ENCODE measurements at places on chromosomes 6 and 20. TPM values are rescaled to one million over a fixed set of nuclear protein-coding genes. Genes with fewer than 3 reads are reported as not detected.
A peak's percentile ranks its signal among the peaks of the same experiment; 100 is the strongest.

ENPP3 gene
- total RNA-seq: 0.34 TPM

GRCh38 chr6:79117752-79118151 lies 39.7 kb upstream of the PHIP start:
- no peak overlapping the region for H3K4me3 ChIP-seq
- H3K36me3 ChIP-seq: no peaks in the 10 kb centered on the region
- H3K4me1 ChIP-seq: no peaks in the 10 kb centered on the region
- DNase-seq: no peak
- no peak overlapping the region for H3K27ac ChIP-seq

TCF15 gene
- total RNA-seq: not detected

SMIM26 gene
- total RNA-seq: 79.8 TPM

- no peaks in the 10 kb centered on the region for H3K36me3 ChIP-seq
- no peak overlapping the region for H3K4me3 ChIP-seq
- H3K4me1 ChIP-seq: no peaks in the 10 kb centered on the region
- no peak for DNase-seq
- no peaks in the 10 kb centered on the region for H3K27me3 ChIP-seq
- H3K27ac ChIP-seq: no peak overlapping the region
These were observed 198.0 kb upstream of the RAB32 start for GRCh38 chr6:146345598-146345997.

CPXM1 gene
- total RNA-seq: not detected

DNA sequence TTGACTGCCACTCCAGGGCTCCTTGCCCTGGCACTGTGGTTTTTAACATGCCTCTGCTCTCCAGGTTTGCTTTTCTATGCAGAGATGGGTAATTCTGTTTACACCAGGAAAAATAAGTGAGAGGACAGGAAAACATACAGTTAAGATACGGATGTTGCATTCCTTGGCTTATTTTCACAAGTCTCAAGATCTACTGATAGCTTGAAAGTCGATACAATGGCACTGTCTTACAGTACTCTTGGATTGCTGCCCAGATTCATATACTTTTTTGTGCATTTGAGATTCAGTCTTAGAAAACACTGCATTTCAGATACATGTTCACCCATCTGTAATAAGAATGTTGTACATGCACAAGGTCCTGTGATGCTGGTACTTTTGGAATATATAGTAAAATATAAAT lies 159.6 kb upstream of the FLRT3 start:
- H3K27ac ChIP-seq: no peak overlapping the region
- no peaks in the 10 kb centered on the region for H3K4me1 ChIP-seq
- no peak for DNase-seq

PRDM13 gene
- not detected for total RNA-seq

DNA sequence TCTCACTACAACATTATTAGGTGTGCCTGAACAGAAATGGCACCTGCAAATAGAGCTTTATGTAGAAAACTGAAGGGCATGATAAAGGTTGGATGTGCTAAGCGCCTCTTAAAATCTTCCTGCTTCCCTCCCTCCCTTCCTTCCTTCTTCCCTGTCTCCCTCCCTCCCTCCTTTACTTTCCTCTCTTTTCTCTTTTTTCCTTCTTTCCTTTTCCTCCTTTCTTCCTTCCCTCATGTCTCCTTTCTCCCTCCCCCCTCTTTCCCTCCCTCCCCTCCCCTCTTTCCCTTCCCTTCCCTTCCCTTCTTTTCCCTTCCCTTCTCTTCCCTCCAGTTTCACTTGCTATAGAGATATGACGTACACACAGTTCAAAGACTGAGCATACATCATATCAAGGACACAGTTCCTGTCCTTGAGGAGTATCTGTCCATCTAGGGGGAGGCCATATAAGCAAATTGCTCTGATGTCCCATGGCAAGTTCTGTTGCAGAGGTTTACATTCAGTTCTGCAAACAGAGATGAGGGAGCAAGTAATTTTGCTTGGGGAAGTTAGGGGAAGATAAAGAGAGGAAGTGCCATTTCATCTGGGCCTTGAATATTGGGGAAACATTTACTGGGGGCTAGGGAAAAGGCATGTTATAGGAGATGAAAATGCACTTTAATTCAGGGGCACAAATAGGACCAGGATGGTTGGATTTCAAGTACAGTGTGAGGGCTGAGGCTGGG lies 79.0 kb upstream of the EEF1E1 start:
- H3K36me3 ChIP-seq: no peaks in the 10 kb centered on the region
- H3K27ac ChIP-seq: no peak overlapping the region
- no peaks in the 10 kb centered on the region for H3K27me3 ChIP-seq
- no peak overlapping the region for H3K4me3 ChIP-seq
- no peak for DNase-seq
- no peaks in the 10 kb centered on the region for H3K4me1 ChIP-seq

PRPF6 gene
- 51.3 TPM for total RNA-seq

GRCh38 chr6:40937491-40937890 lies 101.5 kb downstream of the UNC5CL start:
- H3K4me3 ChIP-seq: no peak overlapping the region
- H3K36me3 ChIP-seq: no peaks in the 10 kb centered on the region
- no peak overlapping the region for H3K27ac ChIP-seq
- DNase-seq: no peak
- H3K4me1 ChIP-seq: no peaks in the 10 kb centered on the region

DNA sequence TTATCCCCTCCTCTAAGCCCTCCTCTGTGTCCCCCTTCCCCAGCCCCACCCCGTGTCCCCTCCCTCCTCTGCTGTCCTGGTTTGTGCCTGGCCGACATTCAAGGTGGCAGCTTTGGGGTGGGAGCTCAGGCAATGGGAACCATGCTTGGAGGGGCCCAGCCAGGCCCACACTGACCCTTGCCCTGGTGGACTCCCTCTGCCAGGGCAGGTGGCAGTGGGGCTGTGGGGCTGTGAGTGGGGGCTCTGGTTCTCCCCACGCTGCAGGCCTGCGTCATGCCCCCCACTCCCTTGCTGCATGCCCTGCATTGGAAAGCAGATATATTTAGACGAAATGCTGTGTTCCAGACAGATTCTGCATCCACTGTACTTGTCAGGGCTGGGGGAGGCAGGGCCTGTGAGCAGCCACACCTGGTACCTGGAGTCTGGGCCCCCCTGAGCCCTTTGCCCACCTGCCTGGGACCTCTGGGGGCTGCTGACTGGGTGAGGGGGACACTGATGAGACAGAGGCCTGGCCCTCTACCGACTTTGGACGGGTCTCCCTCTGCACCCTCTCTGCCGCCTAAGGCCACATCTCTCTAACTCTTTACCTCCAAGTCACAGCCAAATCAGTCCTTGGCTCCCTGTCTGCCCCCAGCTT lies 14.2 kb downstream of the DLGAP4 start:
- no peak overlapping the region for H3K27ac ChIP-seq
- no peaks in the 10 kb centered on the region for H3K27me3 ChIP-seq
- no peaks in the 10 kb centered on the region for H3K4me1 ChIP-seq
- no peak for DNase-seq

DNA sequence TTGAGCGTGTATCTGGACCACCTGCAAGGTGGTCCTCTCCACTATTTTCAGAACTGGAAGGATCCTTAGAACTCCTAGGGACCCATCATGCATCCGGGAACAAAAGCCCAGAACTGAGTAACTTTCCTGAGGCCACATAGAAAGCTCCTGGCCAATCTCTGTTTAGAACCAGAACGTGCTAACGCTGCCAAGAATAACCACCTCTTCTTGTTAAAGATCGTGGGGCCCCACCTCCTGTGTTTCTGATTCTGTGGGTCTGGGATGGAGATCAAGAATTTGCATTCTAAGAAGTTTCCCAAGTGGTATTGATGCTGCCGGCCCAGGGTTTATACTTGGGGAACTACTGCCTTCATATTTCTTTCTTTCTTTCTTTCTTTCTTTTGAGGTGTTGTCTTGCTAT lies 13.3 kb downstream of the CD40 start:
- no peaks in the 10 kb centered on the region for H3K36me3 ChIP-seq
- no peak overlapping the region for H3K4me3 ChIP-seq
- no peak for DNase-seq
- no peaks in the 10 kb centered on the region for H3K4me1 ChIP-seq

NKX2-4 gene
- total RNA-seq: not detected

DNA sequence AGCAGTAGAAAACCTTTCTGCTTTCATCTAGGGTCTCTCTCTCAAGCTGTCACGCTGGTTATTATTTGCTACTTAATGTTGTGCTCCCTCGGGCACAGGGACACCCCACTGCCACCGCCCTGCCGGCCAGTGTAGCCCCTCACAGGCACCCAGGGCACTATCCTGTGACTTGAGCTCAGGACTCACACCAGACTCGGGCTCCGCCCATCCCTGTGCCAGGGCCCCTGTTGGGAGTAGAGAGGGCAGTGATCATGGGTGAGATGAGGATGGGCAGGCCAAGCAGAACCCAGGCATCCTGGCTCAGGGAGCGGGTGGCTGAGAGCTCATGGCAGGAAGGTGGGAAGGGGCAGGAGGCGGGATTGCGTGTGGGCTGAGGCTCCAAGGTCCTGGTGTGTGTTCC lies 371.9 kb downstream of the ZFAND3 start:
- H3K36me3 ChIP-seq: peaks cover 10% of the 10 kb centered on the region
- H3K4me3 ChIP-seq: no peak overlapping the region
- H3K4me1 ChIP-seq: no peaks in the 10 kb centered on the region
- no peak overlapping the region for H3K27ac ChIP-seq
- no peak for DNase-seq

DNA sequence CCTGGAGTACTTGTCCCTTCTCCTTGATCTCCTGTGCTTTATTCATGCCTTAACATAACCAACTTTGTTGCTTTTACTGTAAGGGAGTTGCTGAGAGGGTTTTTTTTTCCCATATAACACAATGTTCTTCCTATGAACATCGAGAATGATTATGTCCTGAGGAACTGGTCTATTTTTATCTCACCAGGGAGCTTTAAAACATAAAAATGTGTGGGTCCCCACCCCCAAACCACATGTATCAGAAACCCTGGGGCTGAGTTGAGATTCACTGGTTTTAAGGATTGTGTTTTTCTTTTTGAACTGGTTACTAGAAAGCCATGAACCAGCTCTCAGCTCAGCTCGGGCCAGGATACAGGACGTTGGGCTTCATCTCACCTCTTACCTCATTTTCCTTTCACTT lies 118.5 kb upstream of the JAG1 start:
- peaks cover 3% of the 10 kb centered on the region for H3K27me3 ChIP-seq
- H3K36me3 ChIP-seq: no peaks in the 10 kb centered on the region

- no peak for DNase-seq
- no peaks in the 10 kb centered on the region for H3K4me1 ChIP-seq
- H3K27me3 ChIP-seq: no peaks in the 10 kb centered on the region
- H3K36me3 ChIP-seq: peaks cover 5% of the 10 kb centered on the region
These were observed 115.4 kb downstream of the SCAF8 start for GRCh38 chr6:154848580-154848979.

DDX43 gene
- 2.5 TPM for total RNA-seq

TRIM15 gene
- not detected for total RNA-seq

DNA sequence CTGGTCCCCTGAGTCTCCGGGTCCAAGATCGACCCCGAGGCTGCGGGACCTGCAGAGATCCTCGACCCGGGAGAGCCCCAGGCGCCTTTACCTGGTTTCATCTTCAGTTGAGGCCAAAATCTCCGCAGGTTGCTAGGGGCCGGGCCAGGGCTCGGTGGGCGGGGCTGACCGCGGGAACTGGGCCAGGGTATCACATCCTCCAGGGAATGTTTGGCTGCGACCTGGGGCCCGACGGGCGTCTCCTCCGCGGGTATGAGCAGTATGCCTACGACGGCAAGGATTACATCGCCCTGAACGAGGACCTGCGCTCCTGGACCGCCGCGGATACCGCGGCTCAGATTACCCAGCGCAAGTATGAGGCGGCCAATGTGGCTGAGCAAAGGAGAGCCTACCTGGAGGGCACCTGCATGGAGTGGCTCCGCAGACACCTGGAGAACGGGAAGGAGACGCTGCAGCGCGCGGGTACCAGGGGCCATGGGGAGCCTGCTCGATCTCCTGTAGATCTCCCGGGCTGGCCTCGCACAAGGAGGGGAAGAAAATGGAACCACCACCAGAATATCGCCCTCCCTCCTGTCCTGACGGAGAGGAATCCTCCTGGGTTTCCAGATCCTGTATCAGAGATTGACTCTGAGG lies 53.8 kb upstream of the POLR1H start:
- H3K4me3 ChIP-seq: peak overlapping the region; percentile 61
- H3K4me1 ChIP-seq: peaks cover 22% of the 10 kb centered on the region
- H3K27me3 ChIP-seq: peaks cover 43% of the 10 kb centered on the region
- DNase-seq: no peak
- H3K27ac ChIP-seq: no peak overlapping the region

- no peak overlapping the region for H3K4me3 ChIP-seq
- H3K27ac ChIP-seq: no peak overlapping the region
- H3K36me3 ChIP-seq: no peaks in the 10 kb centered on the region
- no peak for DNase-seq
- H3K4me1 ChIP-seq: peaks cover 10% of the 10 kb centered on the region
These were observed 14.1 kb upstream of the CALHM6 start for GRCh38 chr6:116447052-116447451.

DNA sequence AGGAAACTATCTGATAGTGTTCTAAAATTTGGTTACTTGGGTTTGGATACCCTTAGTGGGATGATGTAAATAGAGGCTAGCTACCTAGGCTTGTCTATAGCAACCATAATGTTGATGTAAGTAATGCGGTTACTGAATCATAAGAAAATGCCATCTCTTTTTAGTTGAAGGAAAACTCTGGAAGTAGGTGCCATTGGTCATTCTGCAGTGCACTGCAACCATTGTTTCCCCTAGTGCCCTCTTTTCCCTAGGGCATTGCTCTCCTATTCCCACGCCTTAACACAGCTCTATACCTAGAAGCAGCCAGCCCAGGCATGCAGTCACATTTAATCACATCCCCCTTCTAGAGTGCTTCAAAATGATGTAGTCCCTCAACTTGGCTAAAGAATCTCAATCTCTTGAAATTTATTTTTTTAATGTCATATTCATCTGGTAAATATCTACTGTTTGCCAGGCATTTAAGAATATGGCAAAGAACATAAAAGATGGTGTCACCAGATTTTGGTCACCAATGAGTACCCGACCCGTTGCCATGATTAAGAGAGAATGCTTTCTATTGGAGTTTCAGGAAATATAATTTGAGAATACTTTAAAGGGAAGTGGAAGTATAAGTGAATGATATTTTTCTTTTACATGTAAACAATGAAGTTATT lies 10.4 kb downstream of the LOC128125822 start:
- no peak overlapping the region for H3K4me3 ChIP-seq
- no peak overlapping the region for H3K27ac ChIP-seq
- H3K27me3 ChIP-seq: no peaks in the 10 kb centered on the region

DNA sequence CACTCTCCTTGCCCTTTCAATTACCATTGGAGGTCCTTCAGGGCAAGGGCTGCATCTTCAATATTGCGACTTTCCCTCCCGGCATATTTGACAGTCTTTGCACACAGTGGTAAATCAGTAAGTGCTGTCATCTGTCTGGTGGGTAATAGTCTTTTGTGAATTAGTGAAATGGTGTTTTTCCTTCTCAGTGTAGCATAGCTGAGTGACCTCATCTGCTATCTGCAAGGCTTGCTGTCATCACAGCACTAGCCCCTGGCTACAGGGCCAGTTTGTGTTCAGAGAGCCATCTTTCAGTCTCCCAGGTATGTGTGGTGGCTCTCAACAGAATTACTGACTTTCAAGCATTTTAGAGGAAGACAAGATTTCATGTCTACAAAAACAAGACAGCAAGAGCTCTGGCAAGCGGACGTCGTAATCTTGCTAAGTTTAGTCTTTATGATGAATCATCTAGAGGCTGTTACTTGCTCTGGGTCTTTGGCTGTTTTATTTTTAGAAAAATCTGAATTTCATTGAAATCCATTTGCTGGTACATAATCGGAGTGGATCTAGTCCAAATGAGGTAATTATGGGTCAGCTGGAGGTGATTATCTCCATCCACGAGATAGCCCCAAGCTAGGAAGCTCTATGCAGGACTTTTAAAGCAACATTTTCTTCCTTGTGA lies 528.9 kb downstream of the EPM2A start:
- no peaks in the 10 kb centered on the region for H3K27me3 ChIP-seq
- no peak overlapping the region for H3K27ac ChIP-seq
- no peaks in the 10 kb centered on the region for H3K36me3 ChIP-seq
- H3K4me3 ChIP-seq: no peak overlapping the region
